HS-27A (cell line): ENCODE measurements at places on chromosomes 13 and 19.

GRCh38 chr13:98243929-98244272, 66.8 kb upstream of the RNF113B start:
- no peak for DNase-seq

- DNase-seq, result no peak
These were observed 9.9 kb upstream of the SHC2 start for GRCh38 chr19:470701-471100.

GRCh38 chr13:40376867-40377535, 289.4 kb downstream of the FOXO1 start:
- no peak for DNase-seq

DNA sequence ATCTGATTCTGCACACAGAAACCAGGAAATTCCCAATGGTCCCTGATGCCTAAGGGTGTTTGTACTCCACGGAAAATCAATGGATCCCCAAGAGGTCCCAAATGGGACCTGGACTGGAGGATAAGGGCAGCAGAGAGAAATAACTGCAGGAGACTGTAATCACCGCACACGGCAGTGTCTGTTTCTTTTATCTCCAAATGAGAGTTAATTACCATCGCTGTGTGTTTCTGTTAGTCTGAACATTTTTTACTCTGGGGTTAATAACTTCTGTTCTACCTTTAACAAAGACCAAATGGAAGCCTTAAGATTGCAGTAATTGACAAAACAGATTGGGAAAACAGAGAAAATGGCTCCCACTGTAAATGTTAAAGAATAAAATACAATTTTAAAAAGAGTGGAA, 320.9 kb downstream of the DCLK1 start:
- DNase-seq, result no peak

DNA sequence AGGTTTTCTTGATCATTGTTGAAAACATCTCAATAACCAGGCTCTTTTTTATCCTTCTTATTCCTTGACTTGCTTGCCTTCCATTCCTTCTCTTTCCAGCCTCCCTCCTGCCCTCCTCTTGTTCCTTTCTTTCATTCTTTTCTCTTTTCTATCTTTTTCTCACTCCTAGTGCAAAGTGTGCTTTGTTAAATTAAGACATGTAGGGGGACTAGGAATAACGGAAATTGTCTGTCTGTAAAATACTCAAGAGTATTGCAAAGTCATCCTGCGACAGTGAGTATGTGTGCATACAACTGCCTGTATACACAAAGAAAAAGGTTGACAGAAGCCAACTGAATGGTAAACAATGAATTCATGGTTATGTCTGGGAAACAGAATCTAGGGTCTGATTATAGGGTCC, 70.1 kb downstream of the LRRC63 start:
- no peak for DNase-seq

DNA sequence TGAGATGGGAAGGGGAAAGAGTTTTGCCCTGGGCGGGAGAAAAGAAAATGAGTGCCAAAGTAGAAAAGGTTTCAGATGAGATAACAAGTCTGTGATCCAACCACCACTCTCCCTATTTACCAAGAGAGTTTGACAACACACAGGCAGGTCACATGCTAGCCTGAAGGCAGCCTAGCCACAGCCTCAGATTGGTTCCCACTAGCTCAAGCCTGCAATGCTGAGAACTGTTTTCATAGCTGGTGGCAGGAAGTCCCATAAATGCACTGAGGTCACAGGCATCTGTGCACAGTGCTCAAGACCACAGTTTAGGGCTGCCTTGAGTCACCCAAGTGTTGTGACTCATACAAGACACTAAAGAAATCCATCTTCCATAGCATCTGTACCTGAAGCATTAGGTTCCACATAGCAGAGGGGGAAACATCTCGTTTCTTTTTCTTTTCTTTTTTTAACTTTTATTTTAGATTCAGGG, 18.5 kb upstream of the POP4 start:
- DNase-seq, result no peak

GRCh38 chr13:23554000-23554399, 16.2 kb upstream of the TNFRSF19 start:
- no peak for DNase-seq
